ENCODE measurements at places on chromosomes 13 and 19.

DNA sequence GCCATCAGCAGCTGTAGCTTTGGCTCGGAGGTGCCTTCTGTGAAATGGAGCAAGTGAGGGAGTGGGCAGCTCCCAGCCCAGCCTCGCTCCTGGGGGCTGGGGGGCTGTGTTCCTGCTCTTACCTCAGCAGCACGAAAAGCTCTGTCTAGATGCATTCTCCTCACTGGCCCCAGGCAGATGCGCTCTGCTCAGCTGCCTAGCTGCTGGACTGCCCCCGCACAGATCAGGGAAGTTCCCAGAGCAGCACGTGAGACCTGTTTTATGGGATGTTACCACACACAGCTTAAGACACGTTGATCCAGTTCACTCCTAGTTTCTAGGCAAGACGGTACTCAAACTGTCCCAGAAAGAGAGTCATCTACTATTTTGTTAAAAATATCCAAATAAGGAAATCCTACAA is 13.6 kb downstream of the LCP1 start:
- DNase-seq: peak; percentile 73

DNA sequence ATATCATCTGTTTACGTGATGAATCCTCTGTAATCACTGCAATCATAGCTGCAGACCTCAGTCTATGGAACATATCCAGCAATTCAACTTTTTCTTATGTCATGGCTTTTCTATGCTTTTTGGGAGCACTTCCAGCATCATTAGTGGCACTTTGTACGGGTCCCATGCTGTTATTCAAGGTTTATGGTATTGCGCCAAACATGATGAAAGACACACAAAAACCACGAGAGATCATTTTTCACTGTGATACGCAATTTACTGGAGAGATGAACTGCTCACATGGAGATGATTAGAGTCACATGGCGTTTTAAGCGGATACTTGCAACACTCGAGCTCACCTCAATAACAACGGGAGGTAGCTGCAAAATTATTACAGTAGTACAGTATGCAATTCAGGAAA is 2101.7 kb upstream of the PCDH20 start:
- no peak for DNase-seq

GRCh38 chr13:77883328-77883727 is 35.3 kb downstream of the EDNRB start:
- no peak for DNase-seq

- DNase-seq: no peak
These were observed 220.7 kb downstream of the RFC3 start for GRCh38 chr13:34038541-34039068.

GRCh38 chr19:33114312-33114711 is 17.6 kb upstream of the WDR88 start:
- DNase-seq: no peak

DNA sequence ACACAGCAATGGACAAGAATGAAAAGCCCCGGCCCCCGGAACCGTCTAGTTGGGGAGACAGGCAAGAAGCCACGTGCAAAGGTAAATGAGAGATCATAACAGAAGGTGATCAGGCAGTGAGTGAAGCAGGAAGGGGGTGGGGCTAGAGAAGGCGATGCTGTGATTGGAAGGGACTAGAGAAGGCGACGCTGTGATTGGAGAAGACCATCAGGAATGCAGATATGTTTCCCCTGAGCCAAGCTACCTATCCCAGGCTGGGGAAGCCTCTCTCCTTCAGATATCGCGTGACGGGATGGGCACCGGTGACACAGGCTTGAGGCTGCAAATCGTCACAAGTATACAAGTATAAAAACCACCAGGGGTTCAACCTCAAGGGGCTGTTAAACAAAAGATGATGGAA is 21.8 kb downstream of the DCAF15 start:
- DNase-seq: peak; percentile 56

- no peak for DNase-seq
These were observed 343.1 kb upstream of the ARGLU1 start for GRCh38 chr13:106911020-106911419.

DNA sequence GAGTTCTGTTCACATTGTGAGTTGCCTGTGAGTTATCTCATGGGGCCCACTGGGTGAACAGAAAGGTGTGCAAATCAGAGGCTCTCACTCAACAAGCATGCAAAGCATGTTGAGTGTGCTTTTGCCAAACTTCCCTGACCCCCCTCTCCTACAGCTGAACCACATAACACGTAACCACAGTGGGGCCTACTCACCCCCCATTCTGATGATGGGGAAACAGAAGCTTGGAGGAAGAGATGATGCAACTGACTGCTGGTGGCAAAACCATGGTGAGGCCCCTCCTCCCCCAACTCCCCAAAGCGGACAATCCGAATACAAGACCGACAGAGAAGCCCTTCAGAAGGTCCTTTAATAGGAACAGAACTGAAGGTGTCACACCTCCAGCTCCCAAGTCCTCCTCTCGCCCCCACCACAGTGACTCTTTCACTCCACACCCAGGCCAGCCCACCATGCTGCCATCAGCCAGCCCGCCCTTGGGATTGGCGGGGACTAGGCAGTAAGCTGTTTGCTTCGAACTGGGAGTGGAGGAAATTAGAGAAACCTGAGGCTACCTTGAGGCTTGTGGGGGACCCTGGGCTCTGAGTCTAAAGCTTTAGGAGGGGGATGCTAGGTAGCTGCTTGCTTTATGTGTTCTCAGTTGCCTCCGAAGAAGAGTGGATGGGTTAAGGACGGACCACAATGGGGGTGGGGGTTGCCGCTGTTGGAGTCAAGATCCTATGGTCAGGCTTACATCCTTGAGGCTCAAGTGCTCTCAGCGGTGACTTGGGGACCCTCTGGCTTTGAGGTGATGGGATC is 3.8 kb downstream of the ZNF784 start:
- peak; percentile 44 for DNase-seq

GRCh38 chr13:110722971-110723370 is 9.5 kb downstream of the ING1 start:
- no peak for DNase-seq

DNA sequence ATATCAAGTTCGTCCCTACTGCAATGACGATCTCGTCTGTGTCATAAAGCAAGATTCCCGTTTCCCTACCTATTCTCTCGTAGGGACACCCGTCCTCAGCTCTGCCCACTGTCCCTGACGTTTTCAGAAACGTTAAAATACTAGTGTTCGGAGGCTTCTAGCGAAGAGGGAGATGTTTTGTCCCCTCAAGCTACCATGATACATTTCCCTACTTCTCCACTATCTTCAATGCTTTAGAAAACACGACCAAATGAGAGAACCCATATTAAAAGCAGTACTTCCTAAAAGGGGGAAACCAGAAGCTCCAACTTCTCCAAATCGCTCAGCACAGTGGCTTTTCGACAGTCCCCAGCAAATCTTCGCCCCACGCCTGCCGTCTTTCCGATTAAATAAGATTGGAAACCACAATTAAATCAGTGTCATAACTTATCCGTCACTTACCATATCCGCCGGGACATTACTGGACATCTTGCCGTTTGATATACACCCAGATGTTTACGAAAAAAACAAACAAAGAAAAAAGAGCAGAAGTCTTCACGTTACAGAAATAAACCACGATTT is 1.3 kb downstream of the UBL3 start:
- peak; percentile 62 for DNase-seq

DNA sequence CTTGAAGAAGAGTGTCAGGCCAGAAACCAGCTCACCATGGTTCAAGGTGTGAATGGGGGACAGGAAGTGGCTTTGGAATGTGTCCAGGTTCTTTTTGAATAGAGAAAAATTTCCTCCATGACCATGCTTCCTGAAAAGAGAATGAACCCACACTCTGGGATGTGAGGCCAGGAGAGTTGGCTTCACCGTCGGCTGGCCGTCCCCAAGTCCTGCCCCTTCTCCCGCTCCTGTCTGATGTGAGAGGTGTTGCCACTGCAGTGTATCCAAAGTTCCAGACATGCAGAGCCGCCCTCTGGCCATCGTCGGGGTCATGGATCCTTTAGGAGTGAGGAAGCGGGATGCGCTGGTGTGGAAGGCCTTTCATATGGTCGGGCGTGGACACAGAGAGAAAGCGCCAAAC is 101.2 kb downstream of the COL4A2 start:
- DNase-seq: no peak

DNA sequence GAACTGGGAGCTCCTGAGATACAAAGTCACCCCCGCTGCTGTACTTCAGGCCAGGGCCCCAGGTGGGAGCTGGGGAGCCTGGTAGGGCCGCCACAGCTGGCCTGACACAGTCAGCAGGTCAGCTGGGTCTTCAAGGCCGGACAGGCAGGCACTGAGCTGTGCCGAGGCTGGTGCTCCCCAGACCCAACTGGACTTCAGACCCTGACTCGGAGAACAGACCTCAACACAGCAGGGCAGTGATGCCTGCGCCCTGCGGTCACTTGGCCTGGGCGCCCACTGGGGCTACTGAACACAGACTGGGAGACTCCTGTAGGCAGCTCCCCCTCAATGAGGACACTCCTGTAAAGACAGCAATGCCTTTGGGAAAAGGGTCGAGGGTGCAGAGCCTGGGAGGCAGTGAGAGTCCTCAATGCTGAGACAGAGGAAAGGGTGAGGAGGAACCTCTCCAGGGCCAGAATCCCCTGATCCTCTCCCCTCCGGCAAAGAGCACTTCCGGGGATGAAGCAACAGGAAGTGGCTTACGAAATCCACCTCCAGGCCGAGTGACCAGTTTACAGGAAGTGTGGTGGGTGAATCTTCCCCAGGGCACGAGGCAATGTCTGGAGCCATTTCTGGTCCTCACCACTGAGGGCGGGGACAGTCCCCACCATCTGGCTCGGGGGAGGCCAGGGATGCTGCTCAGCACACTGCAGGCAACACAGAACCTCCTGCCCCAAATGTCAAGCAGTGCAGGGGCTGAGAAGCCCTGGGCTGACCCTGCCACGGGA is 40.8 kb upstream of the ISYNA1 start:
- DNase-seq: peak; percentile 70

GRCh38 chr13:47549219-47549752 is 451.8 kb downstream of the SUCLA2 start:
- no peak for DNase-seq

DNA sequence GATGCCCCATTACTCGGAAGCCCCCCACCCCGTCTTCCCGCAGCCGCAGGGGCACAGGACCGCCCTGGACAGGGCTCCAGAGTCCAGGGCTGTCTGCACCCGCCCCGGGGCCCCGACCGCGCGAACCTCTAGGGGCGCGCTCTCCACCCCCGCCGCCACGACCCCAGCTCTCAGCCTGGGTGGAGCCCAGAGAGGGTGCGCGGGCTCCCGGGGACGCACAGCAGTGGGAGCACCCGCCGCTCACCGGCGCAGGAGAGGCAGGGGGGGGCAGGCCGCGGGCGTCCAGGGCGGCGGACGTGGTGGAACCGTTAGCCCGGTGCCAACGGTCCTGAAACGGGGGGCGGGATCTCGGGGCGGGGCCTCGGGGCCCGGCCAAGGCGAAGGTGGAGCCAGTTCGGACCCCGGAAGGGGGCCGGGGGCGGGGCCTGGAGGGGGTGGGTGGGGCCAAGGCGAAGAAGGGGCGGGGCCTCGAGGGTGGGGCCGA is at the start of gene ATP8B3:
Gene ATP8B3, minus strand, starts transcription at position 335 of the 484 bp plus-strand sequence. CDS start 540 bp downstream, outside the sequence.
- DNase-seq: no peak

DNA sequence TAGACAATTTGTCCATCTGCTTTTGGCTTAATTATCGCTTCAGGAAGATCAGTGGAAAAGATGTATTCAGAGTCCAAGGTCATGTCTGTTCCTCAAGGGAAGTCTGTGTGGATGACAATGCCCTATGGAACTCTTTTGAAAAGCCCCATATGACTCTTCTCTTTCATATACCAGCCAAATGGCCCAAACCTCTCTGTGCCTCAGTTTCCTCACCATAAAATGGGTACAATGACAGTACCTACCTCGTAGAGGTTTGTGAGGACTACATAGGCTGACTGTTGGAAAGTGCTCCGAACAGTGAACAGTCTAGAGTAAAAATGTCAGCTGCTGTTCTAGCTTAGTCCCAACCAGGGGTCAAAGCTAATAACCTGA is 104.6 kb downstream of the COL4A2 start:
- no peak for DNase-seq

GRCh38 chr19:13850910-13851733 is 25.8 kb upstream of the NANOS3 start:
- peak; percentile 70 for DNase-seq

GRCh38 chr13:32028711-32029110 is 2.9 kb upstream of the FRY start:
- no peak for DNase-seq

- peak; percentile 10 for DNase-seq
These were observed 14.6 kb downstream of the PLD3 start for GRCh38 chr19:40363069-40363468.

- DNase-seq: no peak
These were observed 265.3 kb downstream of the NALCN start for GRCh38 chr13:101150998-101151397.

GRCh38 chr13:29159871-29160270 is 339.7 kb downstream of the MTUS2 start:
- DNase-seq: no peak

DNA sequence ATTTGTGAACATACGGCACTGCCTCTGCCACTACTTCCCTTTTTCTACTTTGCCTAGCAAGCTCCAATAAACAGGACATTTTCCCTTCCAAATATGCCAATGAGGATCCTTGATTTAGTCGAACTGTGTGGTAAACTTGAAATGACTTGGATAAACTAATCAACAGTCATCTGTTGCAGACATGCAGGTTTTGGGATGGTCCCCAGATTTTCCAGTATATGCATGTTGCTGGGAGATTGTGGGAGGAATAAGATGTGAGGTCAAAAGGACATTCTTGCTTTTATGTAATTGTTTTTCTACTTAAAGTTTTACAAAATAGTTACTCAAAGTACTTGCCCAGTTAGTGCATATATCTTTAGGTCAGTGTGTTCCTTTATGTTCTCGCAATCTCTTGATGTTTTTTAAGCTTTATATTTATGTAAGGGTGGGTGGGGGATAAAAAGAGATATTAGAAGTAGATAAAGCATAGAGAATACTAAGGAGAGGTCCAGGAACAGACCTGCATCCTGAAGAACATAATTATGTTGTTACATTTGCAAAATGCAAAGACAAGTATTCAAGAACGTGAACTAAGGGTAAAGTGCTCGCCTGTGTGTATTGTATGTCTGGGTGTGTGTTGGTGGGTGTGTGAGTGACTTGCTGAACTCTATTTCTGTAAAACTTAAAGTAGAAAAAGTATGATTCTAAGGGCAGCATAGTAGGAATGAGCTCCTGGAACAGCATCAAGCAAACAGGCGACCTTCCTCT is 88.4 kb upstream of the OXGR1 start:
- DNase-seq: no peak

- no peak for DNase-seq
These were observed 716.2 kb upstream of the GPC6 start for GRCh38 chr13:92510416-92510815.

DNA sequence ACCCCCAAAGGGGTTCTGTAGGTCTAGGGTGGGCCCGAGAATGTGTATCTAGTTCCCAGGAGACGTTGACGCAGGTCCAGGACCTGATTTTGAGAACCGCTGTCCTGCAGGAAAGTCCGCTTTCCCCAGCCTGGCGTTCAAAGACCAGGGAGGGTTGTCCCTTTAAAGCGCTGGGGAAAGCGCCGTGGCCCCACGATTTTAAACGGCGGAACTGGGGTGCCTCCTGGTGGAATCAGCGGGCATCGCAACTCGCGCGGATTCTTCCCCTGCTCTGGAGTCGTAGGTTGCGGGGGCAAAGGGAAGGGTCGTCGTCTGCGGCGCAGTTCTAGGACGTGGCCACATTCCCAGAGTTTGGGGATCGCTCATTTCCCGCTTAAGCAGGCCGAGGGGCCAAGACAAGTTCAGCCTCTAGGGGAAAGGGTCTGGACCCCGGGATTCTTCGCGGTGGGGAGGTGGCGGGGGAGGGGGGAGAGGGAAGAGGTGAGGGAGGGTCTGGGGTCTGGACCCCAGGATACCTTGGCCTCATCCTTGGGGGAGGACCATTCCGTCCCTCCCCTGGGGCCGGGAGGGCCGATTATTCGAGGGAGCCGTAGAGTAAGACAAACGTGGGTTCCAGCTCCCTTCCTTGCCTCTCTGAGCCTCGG is 7.7 kb downstream of the PNMA8B start:
- DNase-seq: peak; percentile 75
